ENCODE measurements at places on chromosomes 4 and X.

GRCh38 chr4:3871881-3872833 is 106.0 kb downstream of the ADRA2C start:
- no peak for DNase-seq

DNA sequence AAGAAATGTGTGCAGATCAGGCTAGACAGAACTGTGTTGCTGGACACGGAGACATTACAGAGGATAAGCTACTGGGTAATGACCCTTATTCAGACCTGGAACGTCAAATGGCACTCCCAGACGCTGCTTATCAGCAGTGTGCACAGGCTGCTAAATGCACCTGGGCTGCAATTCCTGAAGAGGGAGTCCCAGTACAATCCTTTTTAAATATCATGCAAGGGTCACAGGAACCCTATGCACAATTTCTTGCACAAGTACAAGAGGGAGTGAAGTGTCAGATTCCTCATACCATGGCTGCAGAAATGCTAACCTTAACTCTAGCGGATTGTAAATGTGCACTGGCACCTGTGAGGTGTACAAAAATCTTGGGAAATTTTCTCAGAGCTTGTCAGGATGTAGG is 16.9 kb downstream of the SPIN2B start:
- DNase-seq: no peak

DNA sequence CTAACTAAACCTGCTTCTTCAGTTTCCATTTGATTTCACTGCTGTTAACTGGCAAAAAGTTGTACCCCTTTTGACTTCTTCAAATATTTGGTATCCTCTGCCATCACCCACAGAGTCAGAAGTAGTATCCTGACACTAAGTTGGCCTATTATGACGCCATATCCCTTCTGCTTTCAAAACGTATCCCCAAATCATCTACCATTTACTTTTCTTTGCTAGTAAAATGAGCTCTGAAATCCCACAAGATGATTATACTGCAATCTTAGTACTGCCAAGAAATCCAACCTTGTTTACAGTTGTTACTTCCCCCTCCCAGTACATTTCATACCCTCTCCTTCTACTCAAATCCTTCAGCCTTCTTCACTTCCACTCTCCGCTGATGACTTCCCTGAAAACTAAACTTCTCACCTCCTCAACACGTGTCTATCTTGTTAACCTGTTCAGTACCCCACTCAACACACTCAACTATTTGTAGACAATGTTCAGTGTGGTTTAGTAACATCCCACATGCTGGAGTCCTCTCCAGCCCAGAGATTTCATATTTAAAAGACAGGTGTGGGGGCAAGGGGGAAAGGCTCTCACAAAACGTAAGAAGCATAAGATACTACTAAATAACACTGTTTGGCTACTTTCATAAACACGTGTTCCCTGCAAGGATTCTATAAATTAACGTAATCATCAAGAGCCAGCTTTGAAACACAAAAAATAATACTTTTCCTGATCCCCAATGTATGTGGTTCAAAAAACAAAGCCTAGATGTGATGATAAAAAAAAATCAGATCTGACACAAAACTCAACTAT is 1.3 kb downstream of the NAF1 start:
- no peak for DNase-seq

GRCh38 chrX:119899125-119899524 is 3.4 kb downstream of the AKAP14 start:
- DNase-seq: no peak

GRCh38 chr4:115334736-115335411 is 221.5 kb upstream of the NDST4 start:
- no peak for DNase-seq

DNA sequence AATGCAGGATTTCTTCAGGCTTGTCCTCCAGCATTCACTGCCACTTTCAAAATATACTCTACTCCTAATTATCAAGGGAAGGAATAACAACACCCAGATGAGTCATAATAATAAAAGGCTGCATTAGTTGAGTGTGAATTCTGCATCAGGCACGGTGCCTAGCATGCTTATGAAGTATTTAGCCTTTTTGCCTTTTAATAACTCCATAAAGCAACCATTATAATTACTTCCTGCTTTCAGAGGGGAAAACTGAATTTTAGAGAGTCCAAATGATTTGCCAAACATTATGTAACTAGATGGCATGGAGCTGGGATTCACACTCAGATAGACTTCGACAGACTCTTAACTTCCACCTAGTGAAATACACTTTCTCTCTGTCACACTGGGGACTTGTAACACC is 2365.5 kb downstream of the PCDH7 start:
- DNase-seq: no peak

DNA sequence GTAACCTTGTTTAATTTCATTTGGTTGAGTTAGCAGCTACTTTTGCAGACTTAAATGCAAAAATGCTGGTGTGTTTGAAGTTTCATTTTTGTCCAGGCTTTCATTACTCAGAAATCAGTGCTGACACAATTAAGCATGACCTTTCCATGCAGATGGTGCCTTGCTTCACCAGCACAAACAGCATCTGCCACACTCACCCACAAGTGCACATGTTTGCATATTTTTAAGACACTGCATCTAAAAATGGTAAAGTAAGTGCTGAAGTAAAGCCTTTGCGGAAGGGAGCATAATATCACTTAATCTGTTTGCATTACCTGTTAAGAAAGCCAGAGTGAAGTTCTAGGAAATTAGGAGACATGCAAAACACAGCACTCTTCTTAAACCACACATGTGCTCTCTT is 7.3 kb upstream of the DAPP1 start:
- no peak for DNase-seq
